Common myeloid progenitor, CD34-positive (primary cell): ENCODE measurements at places on chromosomes 11 and 22.
A peak's percentile ranks its signal among the peaks of the same experiment; 100 is the strongest.

DNA sequence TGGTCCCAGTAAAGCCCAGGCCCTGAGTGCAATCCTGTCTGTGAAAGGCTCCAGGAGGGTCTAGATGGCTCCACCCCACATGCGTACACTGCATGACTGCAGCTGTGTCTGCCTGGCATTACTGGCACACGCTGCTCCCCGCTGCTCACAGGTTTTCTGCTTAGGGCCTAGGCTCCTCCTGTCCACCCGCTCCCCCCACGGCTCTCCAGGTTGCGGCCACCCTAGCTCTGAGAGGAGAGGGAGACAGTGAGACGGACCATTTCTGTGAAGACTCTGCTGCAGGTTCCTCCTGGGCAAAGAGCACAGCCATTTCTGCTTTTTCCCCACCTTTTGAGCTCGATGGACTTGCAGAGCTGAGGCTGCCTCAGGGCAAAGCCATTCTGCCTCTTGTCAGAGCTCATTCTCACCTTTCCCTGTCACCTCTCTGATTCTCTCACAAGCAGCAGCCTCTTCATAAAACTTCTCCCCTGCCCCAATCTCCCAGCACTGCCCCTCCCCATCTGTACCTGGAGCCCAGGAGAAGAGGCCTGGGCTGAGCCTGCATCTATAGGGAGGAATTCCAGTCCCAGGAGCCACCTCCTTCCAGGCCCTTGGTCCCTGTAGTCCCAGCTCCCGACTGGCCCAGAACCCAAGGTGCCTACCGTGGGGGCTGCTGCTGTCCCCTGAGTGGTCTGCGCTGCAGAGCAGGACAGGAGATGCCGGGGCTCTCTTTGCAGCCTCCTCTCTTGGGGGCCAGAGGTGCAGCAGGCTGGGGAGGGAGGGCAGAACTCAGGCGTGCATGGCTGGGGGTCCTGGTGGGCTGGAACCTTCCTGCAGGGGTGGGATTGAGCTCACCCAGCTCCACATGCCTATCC lies 433.7 kb upstream of the B3GAT1 start:
- no peak overlapping the region for H3K4me3 ChIP-seq
- no peaks in the 10 kb centered on the region for H3K36me3 ChIP-seq
- no peaks in the 10 kb centered on the region for H3K4me1 ChIP-seq
- no peaks in the 10 kb centered on the region for H3K27me3 ChIP-seq
- H3K27ac ChIP-seq, result no peak overlapping the region

DNA sequence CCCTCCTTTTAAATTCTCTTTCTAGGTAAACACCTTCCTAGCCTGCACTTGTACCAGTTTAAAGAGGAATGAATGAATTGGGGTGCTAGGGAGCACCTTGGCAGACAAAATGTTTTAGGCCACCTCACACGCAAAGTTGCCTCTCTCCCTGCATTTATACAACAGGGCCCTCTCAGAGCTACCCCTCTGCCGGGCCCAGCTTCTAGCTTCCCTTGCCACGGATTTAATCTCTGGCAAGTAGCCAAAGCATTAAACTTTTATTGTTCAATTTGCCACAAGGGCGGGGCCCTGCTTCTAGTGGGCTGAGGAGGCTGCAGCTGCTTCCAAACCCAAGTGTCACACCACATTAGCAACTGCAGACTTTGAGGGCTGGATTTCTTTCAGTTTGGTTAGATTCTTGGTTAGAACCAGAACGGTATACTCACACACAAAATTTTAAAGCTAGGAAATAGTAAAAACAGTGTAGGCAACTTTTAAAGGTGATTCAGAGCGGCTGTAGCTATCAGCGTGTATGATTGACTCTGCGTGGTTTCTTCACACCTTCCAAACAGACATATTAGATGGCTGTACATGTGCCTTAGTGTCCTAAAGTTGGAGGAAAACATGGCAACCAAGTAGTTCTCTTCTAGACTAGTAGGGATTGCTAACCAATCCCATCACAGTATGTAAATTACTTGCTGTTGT lies 6.5 kb downstream of the KREMEN1 start:
- no peak overlapping the region for H3K27ac ChIP-seq
- no peak overlapping the region for H3K4me3 ChIP-seq
- peak; percentile 48 for DNase-seq
- H3K27me3 ChIP-seq, result peaks cover 3% of the 10 kb centered on the region
- no peaks in the 10 kb centered on the region for H3K4me1 ChIP-seq
- no peaks in the 10 kb centered on the region for H3K36me3 ChIP-seq

GRCh38 chr11:111370902-111371578 lies 8.0 kb downstream of the POU2AF1 start:
- no peaks in the 10 kb centered on the region for H3K36me3 ChIP-seq
- no peaks in the 10 kb centered on the region for H3K27me3 ChIP-seq
- no peak overlapping the region for H3K4me3 ChIP-seq
- no peaks in the 10 kb centered on the region for H3K4me1 ChIP-seq
- no peak for DNase-seq

- H3K4me3 ChIP-seq, result no peak overlapping the region
- H3K27ac ChIP-seq, result peak overlapping the region; percentile 76
- no peaks in the 10 kb centered on the region for H3K36me3 ChIP-seq
- peak; percentile 97 for DNase-seq
- H3K27me3 ChIP-seq, result no peaks in the 10 kb centered on the region
Measured at GRCh38 chr22:30262917-30263741, 3.5 kb downstream of the OSM start.

- H3K4me1 ChIP-seq, result no peaks in the 10 kb centered on the region
- H3K27ac ChIP-seq, result no peak overlapping the region
- DNase-seq, result no peak
- no peaks in the 10 kb centered on the region for H3K27me3 ChIP-seq
- H3K4me3 ChIP-seq, result no peak overlapping the region
Measured at GRCh38 chr11:90997241-90997640, 774.4 kb upstream of the CHORDC1 start.

DNA sequence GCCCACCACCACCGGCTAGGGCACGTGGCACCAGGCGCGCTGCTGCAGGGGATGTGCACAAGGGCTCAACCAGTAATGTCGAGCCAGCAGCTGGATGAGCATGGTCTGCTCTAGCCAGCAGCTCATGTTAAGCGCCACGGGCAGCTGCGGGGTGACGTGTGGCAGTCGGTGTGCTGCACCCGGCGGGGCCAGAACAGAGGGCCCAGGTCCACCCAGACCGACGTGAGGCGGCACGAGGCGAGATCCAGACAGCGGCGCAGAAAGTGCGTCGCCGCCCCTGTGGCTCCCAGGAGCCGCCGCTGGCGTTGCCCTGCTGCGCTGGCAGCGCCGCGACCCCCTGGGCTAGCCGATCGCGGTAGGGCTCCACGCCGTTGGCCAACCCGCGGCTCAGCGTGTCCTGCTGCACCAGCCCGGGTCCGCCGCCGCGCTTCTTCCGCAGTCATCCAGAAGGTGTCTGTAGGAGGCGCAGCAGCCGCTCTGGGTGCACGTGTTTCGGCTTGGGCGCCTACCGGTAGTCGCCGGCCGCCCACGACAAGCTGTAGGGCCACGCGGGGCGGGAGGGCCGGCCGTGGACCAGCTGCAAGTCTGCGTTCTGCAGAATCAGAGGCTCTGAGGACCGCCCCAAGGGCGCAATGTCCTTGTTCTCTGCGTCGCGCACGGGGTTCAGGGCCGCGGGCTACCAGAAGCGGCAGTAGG lies 4.6 kb upstream of the GALR3 start:
- peaks cover 2% of the 10 kb centered on the region for H3K36me3 ChIP-seq
- peaks cover 9% of the 10 kb centered on the region for H3K27me3 ChIP-seq
- peak overlapping the region; percentile 8 for H3K4me3 ChIP-seq
- H3K27ac ChIP-seq, result no peak overlapping the region

DNA sequence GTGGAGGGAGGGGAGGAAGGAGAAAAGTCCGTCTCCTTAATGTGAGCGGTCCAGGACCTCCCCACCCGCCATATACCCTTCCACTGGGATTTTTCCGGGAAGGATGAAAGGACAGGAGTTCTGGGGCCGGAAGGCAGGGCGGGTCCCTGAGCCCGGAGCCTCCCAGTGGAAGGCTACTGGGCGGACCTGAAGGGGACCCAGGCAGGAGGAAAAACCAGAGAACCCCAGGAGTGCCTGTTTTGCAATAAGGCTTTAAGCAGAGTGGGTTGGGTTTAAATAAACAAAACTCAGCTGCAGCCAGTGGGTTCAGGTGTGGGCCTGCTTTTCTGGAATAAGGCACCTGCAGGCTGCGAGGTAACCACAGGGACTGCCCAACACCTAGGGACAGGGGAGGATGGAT lies 1.7 kb upstream of the CELSR1 start:
- H3K27me3 ChIP-seq, result peaks cover 70% of the 10 kb centered on the region
- no peak overlapping the region for H3K4me3 ChIP-seq
- H3K4me1 ChIP-seq, result peaks cover 5% of the 10 kb centered on the region
- H3K36me3 ChIP-seq, result no peaks in the 10 kb centered on the region

DNA sequence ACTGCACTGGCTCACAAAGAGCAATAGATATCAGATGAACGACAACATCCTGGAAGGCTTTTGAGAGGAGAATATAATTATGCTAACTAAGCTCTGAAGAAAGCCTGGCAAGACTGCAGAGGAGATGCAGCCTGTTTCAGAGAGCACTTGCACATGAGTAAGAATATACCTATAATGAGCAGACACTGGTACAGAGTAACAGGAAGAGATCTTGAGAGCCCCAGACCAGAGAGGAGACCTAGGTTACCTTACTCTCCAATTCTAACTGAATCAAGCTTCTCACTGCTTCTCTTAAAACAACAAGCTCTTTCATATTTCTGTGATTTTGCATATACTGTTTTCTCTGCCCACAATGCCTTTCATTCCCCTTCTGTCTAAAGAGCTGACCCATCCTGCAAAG lies 66.5 kb downstream of the FAM168A start:
- peaks cover 27% of the 10 kb centered on the region for H3K4me1 ChIP-seq
- no peak overlapping the region for H3K4me3 ChIP-seq
- H3K27me3 ChIP-seq, result no peaks in the 10 kb centered on the region
- DNase-seq, result no peak

- peaks cover 8% of the 10 kb centered on the region for H3K36me3 ChIP-seq
- H3K4me3 ChIP-seq, result no peak overlapping the region
- no peak for DNase-seq
- H3K4me1 ChIP-seq, result no peaks in the 10 kb centered on the region
- H3K27ac ChIP-seq, result no peak overlapping the region
Measured at GRCh38 chr22:24536089-24536488, 18.8 kb downstream of the GUCD1 start.

DNA sequence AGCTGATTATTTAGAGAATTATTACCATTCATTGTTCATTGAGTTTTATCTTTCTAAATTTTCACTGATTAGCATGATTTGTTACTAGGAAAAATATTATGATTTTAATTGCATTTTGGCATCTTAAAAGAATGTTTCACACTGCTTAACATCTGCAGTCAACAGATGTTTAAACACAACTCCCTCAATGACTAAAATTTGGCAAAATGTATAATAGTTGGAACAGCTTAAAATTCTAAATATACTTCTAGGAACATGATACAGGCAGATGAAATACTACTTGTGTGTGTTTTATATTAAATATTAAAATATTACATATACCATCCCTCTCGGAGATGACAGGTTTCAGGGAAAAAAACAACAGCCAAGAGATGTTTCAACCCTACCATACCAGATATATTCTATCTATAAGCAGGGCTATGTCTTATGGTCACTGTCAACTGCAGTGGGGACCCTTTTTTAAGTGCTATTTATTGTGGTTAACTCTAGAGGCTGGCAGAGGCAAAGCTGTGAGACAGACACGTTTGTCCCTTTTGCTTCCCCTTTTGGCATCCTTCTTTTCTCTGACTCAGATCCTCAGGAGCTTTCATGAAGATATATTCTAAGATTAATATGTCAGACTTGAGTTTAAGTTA lies 81.9 kb downstream of the BDNF start:
- H3K36me3 ChIP-seq, result no peaks in the 10 kb centered on the region
- no peak overlapping the region for H3K27ac ChIP-seq
- no peaks in the 10 kb centered on the region for H3K27me3 ChIP-seq
- H3K4me1 ChIP-seq, result no peaks in the 10 kb centered on the region
- DNase-seq, result peak; percentile 54
- H3K4me3 ChIP-seq, result no peak overlapping the region

DNA sequence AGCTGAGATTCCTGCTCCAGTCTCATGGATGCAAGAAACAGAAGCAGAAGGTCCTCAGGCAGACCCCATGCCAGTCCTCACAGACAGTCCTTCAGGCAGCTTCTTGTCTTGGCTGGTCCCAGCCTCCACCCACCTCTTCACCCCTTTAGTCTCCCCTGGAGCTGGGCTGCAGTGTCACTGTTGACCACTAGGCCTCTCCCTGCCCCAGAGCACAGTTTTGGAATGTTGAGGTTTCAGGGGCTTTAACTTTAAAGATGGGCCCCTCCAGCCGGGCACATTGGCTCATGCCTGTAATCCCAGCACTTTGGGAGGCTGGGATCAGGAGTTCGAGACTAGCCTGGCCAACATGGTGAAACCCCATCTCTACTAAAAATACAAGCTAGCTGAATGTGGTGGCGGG lies 39.5 kb upstream of the GCAT start:
- DNase-seq, result peak; percentile 15
- no peak overlapping the region for H3K4me3 ChIP-seq
- H3K27ac ChIP-seq, result no peak overlapping the region
- no peaks in the 10 kb centered on the region for H3K27me3 ChIP-seq
- no peaks in the 10 kb centered on the region for H3K4me1 ChIP-seq

DNA sequence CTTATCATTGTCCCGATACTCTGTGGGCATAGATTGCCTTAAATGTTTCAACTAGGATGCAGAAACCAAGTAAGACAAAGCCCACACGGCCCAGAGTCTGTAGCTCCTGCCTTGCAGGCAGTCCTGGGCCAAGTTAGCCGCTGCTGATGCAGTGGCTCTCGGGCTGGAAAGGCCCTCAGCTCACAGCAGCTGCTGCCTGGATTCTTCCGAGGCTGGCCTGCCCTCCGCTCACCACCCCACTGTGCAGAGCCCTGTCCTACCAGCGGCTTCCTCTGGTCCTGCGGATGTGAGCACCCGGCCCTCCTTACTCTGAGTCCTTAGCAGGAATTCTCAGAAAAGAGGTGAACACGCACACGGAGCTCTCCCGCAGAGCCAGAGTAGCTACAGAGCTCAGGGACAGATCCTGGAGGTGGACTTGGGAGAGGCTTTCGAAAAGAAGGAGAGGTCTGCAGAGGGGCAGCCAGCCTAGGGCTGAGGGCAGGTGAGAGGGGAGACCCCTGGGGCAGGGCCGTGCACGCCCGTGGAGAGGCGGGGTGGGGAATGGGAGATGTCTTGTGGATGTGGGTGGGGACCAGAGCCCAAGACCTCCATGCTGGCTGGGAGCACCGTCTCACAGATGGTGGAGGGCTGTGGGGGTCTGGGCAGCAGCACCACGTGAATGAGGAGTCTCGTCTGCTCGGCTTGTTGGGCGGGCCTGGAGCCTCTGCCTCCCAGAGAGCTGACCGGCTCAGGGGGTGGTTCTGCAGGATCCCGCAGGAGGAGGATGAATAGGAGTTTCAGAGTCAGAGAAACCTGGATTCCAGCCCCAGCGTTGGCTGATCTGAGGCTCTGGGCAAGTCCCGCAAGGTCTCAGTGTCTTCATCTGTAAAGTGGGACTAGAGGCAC lies 117.4 kb upstream of the B3GAT1 start:
- no peak overlapping the region for H3K4me3 ChIP-seq
- H3K36me3 ChIP-seq, result no peaks in the 10 kb centered on the region
- no peak for DNase-seq

GRCh38 chr22:38077096-38077495 lies 6.9 kb downstream of the SLC16A8 start:
- peaks cover 30% of the 10 kb centered on the region for H3K36me3 ChIP-seq
- no peak for DNase-seq
- no peak overlapping the region for H3K27ac ChIP-seq
- H3K27me3 ChIP-seq, result peaks cover 5% of the 10 kb centered on the region
- no peak overlapping the region for H3K4me3 ChIP-seq

GRCh38 chr22:30234786-30235470 lies 11.6 kb downstream of the LIF start:
- no peak for DNase-seq
- no peaks in the 10 kb centered on the region for H3K36me3 ChIP-seq
- no peaks in the 10 kb centered on the region for H3K4me1 ChIP-seq
- H3K27me3 ChIP-seq, result no peaks in the 10 kb centered on the region
